ENCODE measurements at places on chromosomes 1 and 21.

DNA sequence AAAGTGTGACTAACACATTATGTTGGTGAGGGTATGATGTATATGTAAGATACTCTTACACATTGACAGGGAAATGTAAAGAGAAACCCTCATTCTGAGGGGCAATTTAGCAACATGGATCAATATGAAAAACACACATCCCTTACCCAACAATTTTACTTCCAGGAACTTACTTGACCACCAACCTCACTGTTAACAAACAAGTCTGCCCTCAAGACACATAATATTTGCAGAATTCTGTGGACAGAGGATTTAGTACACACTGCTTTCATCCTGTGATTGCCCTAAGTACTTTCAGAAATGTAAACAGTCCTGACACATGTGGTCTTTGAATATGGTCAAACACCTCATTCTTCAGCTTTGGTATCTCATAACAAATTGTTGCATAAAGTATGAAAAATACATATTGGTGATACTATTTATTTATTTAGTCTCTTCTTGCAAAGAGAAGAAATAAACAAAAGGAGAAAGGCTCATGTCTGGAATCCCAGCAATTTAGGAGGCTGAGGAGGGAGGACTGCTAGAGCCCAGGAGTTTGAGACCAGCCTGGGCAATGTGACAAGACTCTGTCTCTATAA is 6.9 kb downstream of the USP48 start:
- no peak for DNase-seq

DNA sequence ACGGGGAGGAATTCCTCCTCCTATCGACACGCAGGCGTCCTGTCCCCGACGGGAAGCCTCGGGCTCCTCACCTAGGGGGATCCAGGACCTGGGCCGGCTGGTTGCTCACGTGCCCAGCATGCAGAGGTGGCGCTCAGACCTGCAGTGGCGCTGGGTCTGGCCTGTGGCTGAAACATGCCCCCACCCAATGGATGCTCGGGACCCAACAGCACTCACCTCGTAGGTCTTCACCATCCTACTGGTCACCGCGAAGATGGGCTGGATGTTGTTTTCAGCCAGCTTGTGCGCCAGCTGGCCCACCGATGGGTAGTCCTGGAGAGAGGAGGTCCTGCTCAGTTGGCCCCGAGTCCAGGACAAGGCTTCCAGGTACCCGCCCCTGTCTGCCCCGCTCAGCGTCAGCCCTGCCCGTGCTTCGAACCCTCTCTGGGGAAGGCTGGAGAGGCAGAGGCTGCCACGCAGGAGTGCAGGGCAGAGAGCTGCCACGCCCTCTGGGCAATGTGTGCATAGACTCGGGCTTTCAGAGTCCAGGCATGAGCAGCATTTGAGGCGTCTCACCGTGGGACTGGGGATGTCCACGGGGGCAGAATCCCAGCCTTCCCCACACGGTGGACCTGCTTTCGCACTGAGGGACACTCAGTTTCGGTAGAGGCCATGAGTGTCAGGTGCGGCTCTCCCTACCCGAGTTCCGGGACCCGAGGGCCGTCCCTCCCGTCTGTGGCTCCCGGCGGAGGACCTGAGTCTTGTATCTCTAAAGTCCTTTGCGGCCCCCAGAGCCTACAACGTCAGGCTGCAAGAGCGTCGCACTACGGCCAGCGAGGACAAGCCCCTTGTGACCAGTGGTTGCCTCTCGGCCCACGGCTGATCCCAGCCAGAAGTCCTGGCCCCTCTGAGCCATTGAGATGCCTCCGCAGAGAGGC is 21.6 kb downstream of the ITGB2 start:
- DNase-seq, result no peak

GRCh38 chr1:50976111-50976889 is 6.3 kb downstream of the CDKN2C start:
- no peak for DNase-seq

DNA sequence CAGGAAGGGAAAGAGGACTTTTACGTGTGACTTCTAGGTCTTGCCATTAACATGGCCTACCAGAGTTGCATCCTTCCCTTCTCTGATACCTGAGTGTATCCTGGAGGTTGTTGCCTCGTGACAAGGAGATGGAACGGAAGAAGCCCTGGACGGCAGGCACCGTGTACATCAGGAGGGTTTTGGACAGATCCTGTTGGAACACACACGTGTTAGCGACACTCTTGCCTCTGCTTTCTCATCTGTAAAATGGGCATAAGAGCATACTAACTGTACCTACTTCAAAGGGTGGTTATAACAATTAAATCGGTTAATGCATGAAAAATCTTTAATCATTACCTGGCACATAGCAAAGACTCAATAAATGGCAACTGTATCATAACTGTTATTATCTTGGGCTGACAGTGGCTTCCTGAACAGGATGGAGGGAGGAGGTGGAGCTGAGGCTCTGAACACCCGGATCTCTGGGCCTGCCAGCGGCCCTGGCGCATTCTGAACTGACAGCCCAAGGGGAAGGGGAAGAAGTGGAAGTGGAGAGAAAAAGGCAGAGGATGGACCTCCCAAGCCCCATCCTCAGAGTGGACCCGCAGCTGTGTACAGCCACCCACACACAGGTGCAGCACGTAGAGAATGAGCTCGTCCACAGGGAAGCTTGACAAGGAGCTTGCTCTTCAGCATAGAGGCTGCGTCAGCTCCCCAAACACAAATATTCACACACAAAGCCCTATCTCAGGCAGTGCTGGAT is 30.2 kb upstream of the EXOSC10 start:
- no peak for DNase-seq

GRCh38 chr21:34825948-34826548 is 157.3 kb downstream of the CLIC6 start:
- DNase-seq, result no peak

DNA sequence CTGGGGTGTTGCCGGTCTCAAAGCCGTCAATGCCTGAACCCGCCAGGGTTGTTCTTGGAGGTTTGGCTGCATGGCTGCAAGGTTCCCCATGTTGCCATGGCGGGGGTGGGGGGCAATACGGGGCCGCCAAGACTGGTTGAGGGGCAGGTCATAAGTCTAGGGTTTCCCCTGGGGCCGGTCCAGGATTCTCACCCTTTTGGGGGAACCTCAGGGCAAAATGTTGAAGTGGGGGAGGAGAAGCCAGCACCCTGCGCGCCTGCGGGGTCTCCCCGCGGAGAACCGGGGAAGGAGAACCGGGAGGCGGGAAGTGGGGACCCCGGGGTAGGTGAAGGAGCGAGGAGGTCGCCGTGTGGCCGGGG is 401 bp upstream of the ARHGEF10L start:
- DNase-seq, result no peak

DNA sequence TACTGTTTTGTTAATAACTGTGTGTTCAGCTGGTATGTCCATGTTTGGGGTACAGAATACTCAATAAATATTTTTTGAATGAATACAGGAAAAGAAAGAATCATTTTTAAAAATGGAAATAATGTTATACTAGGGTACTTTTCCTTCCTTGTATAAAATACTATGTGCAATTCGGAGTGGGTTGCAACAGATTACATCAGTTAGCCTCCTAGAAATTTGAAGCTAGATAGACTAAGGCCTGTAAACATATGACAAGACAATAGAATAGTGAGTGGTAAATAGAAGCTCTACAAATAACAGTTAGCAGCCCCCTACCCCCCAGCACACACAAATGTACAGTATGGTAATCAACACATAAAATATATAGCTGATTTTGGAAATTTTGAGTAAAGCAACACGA is 195.9 kb downstream of the KCNT2 start:
- no peak for DNase-seq

GRCh38 chr1:79790950-79791349 is 784.4 kb upstream of the ADGRL4 start:
- no peak for DNase-seq

- DNase-seq, result no peak
Observed at GRCh38 chr1:89035080-89035479, 12.4 kb upstream of the GBP3 start.

DNA sequence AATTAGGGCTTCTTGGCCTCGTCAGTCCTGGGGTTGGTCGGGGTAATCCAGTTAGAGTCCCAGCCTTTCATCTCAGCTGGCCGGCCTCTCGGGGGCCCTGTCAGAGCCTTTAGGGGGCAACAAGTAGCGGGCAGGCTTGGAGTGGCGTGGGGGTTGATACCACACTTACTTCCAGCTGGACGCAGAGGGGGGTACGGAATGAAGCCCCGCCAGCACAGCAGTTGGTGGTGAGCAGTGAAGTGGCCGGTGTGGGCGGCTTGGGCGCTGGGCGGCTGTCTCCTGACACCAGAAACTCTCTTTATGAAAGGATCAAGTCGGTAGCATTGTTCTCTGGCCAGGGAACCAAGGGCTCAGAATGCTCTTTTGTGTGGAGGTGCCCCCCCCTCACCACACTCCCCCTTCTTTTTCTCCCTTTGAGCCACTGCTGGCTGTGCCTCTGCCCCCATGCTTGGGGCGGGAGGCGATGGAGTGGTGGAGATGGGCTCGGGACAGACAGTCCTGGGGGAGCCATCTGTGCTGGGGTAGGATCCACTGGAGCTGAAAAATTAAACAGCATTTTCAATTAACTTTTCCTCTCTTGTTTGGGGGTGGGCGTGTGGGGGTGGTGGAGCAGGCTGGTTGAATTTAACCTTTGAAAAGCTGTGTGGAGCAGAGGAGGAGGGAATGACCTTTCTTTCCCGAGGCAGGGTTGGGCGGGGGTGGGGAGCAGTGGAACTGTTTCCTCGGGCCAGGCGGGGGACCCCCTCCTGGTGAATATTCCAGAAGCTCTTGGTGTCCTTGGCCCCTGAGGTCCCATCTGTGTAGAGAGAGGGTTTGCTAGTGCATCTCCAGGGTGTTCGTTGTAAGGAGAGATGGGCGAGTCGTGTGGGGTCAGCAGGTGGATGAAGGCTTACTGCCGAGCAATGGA is 102.7 kb downstream of the RNF220 start:
- no peak for DNase-seq

DNA sequence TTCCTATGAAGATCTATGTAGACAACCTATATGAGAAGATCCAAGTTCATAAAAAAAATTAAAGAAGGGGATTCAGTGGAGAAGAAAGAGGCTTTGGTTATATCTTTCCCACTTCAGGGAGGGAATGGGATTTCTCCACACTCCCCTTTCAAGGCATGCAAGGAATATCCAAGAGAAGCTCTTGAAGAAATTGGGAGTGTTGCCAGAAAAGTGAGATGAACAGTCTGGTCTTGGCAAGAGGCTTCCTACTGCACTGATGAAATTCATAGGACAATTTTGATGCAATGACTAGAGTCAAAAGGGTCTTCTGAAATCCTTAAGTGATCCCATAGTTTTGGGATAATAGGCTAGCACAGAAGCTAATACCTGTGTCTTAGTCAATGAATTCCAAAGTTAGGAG is 153.0 kb downstream of the KCTD3 start:
- no peak for DNase-seq

DNA sequence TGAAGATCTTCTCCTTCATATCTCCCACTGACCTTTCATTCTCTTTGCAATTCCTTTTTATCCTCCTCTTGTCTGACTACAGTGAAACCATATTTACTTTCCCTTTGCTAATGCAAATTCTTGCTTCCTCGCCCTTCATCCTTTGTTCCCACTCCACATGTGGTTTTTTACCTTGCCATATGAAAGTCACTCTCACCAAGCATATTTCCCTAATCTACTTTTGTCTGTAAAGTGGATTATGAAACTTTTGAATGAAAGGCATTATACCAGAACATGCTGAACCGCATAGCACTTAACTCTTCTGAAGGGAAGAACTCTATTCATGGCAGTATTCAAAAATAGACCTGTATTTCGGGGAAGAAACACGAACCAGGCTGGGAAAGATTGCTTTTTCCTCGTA is 8.0 kb upstream of the TMPRSS15 start:
- no peak for DNase-seq

DNA sequence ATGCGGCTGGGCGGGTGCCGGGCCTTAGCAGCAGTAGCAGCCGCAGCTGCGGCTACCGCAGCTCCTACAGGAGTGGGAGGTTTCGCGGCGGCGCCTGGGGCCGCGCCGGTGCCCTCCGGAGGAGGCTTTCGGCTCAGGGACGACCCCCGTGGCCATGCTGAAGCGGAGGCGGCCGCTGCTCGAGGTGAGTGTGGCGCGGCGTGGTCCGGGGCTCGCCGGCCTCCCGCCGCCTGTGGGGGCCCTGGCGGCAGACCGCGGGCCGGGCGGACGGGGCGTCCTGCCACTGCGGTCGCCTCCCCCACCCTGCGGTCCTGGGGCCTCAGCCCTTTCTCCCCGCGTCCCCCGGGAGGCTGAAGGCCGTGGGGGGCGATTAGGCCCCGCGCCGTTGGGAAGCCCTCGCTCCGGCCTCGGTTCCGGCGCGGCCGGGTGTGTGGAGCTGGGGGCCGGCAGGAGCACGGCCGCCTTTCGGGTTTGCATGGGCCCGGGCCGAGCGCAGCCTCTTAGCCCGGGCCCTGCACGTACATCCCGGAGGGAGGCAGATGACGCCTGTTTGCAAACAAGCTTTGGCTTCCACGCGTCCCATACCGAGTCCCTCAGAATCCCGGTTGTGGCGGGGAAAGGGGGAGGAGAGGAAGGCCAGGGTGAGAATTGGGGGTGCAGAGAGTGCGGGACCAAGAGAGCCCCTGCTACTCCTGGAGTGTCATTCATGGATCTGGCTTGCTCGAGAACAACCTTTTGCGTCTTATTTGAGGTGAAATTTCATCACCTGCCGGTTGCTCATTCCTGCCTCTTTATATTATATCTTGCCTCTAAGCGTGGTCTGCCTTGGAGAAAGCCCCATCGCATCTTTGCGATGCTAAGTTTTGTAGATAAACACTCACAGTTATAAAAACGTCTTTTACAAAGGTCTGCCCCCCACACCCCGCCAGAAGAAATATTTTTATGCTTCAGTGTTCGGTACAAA is 613 bp downstream of the ZFYVE9 start:
- peak; percentile 46 for DNase-seq

Data from NCI-H1436 (cell line).